NCI-H345 (cell line): ENCODE measurements at places on chromosomes 11 and 22.

DNA sequence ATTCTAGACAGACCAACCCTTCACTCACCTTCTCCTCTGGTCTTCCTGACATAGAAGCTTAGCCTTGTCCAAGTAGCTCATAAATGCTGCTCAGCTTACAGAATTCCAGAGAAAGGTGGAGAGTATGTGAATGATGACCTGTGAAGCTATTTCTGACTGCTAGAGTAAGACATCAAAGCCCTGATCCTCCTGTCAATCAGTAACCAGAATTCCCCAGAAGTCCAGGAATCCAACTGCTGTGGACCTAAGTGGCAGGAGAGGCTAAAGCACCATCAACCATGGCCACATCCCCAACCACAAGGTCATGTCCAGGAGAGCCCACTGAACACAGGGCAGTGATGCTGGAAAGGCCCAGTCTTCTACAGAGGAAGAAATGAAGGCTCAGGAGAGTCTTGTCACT lies 2.6 kb downstream of the OR51G2 start:
- no peak for DNase-seq

GRCh38 chr22:21074102-21074715 lies 28.5 kb downstream of the LRRC74B start:
- no peak for DNase-seq

DNA sequence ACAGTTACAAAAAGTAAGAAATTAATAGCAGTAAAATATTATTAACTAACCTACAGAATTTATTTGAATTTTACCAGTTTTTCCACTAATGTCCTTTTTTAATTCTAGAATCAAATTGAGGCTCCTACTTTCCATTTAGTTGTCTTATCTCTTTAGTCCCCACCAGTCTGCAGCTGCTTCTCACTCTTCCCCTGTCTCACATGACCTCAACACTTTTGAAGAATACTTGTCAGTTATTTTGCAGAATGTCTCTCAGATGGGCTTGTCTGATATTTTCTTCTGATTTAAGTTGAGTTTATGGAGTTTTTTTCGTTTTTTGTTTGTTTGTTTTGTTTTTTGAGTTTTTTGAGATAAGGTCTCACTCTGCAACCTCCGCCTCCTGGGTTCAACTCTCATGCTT lies 74.3 kb upstream of the ADORA2A start:
- no peak for DNase-seq

- no peak for DNase-seq
Measured at GRCh38 chr11:19433367-19433766, 192.6 kb upstream of the E2F8 start.

DNA sequence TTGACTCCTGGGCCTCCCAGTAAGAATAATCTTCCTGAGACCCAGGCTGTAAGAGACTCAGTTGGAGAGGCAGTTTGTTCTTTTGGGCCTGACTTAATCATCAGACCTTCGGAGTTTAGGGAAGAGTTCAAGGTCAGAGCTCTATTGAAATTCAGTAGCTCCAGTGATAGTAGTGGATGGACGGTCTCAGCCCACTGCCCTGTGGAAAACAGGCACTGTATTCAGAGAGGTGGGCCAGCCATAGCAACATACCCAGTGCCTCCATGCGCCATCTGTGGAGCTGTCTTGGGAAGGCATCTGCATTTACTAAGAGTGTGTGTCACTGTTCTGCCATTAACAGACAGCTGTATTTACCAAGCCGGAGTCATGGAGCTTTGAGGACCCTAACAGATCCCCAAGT lies 2.9 kb downstream of the SMARCB1 start:
- peak; percentile 48 for DNase-seq

DNA sequence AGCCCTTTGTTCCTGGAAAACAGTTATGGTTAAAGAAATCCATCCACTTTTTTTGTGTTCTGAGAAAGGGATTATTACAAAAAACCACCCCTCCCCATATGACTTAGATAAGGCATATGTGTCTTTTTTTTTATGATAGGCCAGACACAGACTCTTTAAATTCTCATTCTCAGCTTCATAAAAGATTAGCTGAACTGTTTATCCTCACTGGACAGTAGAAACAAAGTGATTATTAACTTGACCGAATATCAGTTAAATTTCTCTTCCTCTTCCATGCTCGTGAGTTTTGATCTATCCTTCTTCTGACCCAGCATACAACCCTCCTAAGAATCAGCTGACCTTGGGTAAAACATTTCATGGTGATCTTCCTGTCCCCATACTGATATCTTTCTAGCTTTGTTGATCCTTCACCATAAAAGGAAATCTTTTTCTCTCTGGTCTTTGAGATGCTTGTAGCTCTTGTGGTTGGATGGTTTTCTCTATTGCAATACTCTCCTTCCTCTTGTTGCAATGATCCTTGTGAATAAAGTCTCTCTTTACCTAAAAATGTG lies 26.2 kb downstream of the OR2AG2 start:
- no peak for DNase-seq

DNA sequence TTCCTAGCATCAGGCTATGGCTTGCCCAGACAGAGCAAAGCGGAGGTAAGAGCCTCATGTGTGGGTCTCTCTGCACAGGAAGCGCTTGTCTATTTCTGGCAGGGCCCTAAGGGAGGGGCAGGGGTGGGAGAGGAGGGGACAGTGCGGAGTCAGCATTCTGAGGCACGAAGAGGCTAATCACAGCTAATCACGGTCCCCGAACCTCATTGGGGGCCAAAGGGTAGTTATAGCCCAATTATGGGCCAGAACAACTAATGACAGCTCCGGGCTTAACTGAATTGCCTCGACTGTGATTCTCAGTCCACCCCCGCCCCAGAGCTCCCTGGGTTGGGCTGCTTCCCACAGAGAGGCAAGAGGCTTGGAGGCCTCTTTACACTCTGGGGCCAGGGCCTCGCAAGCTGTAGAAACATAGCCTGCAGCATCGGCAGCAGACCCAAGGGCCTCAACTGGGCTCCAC lies 72.7 kb upstream of the PRDM11 start:
- DNase-seq: no peak

DNA sequence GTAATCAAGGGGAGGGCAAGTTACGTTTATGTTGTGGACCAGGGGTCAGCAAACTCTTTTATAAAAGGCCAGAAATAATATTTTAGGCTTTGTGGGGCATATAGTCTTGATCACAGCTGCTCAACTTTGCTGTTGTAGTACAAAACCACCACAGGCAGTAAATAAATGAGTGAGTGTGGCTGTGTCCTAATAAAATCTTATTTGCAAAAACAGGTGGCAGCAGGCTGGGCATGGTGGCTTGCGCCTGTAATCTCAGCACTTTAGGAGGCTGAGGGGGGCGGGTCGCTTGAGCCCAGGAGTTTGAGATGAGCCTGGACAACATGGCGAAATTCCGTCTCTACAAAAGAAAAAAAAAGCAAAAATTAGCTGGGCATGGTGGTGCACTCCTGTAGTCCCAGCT lies 57.9 kb upstream of the NUP160 start:
- DNase-seq: no peak

DNA sequence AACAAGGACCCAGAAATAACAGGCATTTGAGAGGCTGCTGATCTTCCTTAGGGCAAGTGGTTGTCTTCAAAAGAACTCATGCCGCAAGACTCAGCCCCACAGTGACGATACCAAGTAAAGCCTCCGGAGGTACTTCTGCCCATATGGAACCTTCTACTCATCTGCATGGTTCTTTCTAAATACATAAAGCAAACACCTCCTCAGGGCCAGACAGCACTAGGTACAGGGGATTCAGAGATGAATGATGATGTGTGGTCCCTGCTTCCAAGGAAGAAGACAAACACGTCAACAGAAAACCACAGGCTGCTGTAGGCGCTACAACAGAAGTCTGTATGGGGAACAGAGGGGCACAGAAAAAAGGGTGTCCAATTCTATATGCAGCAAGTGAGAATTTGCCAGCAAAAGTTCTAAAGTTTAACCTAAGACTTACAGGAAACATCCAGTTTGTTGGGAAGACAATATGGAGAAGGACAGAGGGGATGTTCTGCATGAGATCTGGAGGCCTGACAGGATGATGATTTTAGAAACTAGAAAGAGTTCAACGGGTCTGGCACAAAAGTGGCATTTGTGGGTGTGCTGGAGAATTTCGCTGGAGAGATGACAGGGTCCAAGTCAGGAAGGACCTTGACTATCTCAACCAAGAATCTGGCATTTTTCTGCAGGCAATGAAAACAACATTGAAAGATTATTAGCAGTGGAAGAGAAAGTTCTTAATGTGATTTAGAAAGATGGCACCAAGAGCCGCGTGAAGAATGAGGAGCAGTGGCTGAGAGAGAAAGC lies 23.7 kb downstream of the JAML start:
- DNase-seq: no peak

DNA sequence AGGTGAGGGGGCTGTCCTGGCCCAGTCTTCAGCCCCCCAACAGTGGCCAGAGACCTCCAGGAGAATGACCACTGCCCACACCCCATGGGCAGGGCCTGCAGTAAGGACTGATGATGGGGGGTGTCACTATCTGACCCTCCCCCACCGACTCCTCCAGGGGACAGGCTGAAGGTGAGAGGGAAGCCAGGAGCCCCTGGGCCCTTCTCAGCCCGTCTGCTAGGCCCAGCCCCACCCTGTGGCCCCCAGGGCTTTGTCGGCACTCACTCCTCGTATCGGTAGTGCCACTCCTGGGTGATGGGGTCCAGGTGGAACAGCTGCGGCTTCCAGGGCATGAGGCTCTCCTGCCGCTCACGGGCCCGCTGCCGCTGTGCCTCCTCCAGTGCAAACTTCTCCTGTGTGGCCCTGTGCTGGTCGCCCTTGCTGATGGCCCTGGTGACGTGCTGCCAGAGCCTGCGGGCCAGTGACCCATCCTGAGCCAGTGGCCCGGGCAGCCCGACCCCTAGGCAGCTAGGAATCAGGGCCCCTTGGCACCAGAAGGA lies 35.4 kb upstream of the CARS1 start:
- no peak for DNase-seq

DNA sequence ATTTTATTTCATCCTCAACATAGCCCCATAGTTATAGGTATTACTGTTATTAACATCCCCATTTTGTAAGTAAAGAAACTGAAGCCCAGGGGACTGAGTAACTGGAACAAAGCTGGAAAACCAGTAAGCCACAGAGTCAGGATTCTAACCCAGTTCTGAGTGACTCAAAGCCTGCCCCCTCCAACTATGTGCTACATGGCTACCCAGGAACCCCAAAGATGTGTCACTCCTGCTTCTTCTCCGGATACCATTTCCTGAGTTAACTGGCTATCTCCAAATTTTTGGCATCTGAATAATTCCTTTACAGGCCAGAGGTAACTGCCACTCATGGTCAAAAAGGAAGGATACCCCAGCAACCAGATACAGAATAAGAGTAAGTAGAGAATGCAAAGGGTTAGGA lies 43.6 kb downstream of the TENM4 start:
- DNase-seq: no peak

DNA sequence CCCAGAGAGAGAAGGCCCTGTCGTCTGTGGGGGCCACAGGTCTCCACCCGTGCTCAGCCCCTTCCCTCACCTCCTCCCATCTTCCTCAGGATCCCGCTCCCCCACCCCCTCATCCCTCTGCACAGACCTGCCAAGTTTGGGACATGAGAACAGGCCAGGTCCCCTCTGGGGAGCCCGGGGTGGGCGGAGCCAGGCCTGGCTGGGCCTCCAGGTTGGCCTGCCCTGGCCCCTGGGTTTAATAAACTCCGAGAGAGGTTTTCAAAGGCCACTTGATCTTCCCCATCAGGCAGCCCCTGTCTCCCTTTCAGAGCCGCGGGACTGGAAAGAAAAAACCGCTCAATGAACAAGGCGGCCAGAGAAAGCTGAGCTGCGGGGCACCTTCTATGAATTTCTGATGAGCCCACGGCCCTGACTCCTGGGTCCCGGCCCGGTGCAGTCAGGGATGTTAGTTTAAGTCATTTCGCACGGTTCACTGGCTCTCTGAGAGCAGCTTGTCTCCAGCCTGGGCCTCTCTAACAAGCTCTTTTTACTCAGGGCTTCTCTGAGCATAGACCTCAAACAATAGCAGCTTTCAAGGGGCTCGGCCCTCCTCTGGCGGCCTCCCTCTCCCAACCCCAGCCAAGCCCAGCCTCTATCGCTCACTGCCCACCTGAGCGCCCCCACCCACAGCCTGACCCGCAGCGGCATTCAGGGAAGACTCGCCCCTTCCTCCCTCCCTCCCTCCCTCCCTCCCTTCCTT lies 64.8 kb downstream of the RPUSD4 start:
- peak; percentile 80 for DNase-seq

DNA sequence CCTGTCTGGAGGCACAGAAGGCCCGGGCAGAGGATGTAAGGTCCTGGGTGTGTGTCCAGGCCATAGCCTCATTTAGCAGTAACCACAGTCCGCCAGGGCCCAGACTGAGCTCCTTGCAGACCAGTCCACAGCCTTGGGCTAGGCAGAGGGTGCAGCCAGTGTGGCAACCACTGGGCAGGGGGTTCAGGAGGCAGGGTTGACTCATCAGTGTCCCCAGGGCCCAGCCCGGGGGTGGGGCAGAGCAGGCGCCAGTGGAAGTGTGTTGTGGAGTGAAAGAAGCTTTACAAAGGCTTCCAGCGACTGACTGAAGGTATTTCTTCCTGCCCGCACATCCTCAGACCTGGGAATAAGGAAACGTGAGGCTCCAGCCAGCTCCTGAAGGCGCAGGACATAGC lies 27.7 kb upstream of the WNT11 start:
- DNase-seq: no peak

DNA sequence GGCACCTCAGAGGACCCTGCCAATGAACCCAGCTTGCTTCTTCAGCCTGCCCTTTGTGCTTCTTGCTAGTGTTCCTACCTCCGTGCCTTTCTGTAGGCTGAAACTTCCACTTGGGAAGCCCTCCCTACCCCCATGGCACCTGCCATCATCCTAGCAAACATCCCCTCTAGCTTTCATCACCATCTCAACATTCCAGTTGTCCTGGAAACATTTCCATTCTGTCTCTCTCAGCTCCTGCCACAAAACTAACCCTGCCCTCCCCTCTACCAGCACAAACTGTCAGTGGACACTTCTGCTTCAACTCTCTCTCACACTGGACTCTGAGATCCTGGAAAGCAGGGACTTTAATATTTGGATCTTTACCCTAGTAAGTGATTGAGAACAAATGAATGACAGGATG lies 525.8 kb upstream of the TENM4 start:
- DNase-seq: no peak

DNA sequence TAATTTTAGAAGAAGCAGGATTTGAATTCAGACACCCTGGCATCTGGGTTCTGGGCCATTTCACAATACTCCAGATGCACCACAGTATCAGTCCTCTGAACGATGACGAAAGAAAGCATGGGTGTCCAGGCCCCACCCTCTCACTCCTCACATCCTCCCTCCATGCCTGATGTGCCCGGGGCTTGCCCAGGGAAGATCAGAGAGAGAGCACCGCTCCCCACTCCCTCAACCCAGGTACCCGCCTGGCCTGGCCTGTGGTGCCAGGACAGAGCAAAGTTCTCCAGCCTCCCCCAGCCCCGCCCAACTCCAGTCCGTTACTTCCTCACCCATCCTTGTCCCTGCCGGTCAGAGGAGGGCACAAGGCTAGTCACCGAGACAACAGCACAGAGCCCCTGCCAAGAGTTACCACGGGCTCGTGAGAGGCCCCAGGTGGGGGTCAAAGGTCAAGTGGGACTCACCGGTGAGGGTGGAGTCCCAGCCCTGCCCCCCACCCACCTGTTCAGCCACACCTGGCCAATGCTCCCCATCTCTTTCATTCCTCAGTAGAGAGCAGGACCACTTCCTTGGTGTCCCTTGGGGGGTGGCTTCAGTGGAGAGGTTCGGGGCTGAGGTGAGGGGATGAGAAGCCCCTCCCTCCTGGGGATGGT lies 8.1 kb downstream of the BCL9L start:
- no peak for DNase-seq
